G401 (cell line): ENCODE measurements at places on chromosomes 12 and 14. TPM values are rescaled to one million over a fixed set of nuclear protein-coding genes. Genes with fewer than 3 reads are reported as not detected.

EGLN3 gene
- 3.9 and 4.8 TPM in 2 replicates for total RNA-seq

CIROP gene
- total RNA-seq, result not detected in 2 replicates

AQP6 gene
- total RNA-seq, result 0.37 and 1.6 TPM in 2 replicates

VWF gene
- 0.06 and 0.34 TPM in 2 replicates for total RNA-seq

SLC6A15 gene
- total RNA-seq, result 4.7 and 16.9 TPM in 2 replicates

FAM90A1 gene
- total RNA-seq, result not detected in 2 replicates

TAPBPL gene
- total RNA-seq, result 0.25 TPM in 1 of 2 replicates, not detected in the other

RNU4-1 gene
- total RNA-seq, result not detected in 2 replicates

FAM186B gene
- total RNA-seq, result 0.06 TPM in 1 of 2 replicates, not detected in the other

DDX47 gene
- total RNA-seq, result 117 and 172 TPM in 2 replicates

THTPA gene
- 12.9 and 22.2 TPM in 2 replicates for total RNA-seq

CPNE6 gene
- total RNA-seq, result not detected in 2 replicates

RASSF8 gene
- total RNA-seq, result 10.0 and 13.7 TPM in 2 replicates

YLPM1 gene
- 10.4 and 12.2 TPM in 2 replicates for total RNA-seq

SLC7A7 gene
- 27.3 and 28.1 TPM in 2 replicates for total RNA-seq

RD3L gene
- total RNA-seq, result not detected in 2 replicates

ASIC1 gene
- 9.2 and 13.1 TPM in 2 replicates for total RNA-seq

PPM1H gene
- 42.6 and 65.7 TPM in 2 replicates for total RNA-seq

KLHL33 gene
- not detected in 2 replicates for total RNA-seq

MDGA2 gene
- not detected in 2 replicates for total RNA-seq

CIT gene
- total RNA-seq, result 11.3 and 27.2 TPM in 2 replicates

NPAS3 gene
- total RNA-seq, result not detected in 2 replicates

TAS2R7 gene
- total RNA-seq, result not detected in 2 replicates

PDE3A gene
- not detected in 2 replicates for total RNA-seq

GLS2 gene
- 0.12 and 1.2 TPM in 2 replicates for total RNA-seq

WNT5B gene
- total RNA-seq, result 8.0 and 13.5 TPM in 2 replicates

IAPP gene
- not detected in 2 replicates for total RNA-seq

CCDC85C gene
- 20.4 and 25.8 TPM in 2 replicates for total RNA-seq

CLEC12A gene
- total RNA-seq, result not detected in 2 replicates

SMIM41 gene
- total RNA-seq, result not detected in 2 replicates

ATG2B gene
- 5.5 and 6.8 TPM in 2 replicates for total RNA-seq

ING4 gene
- 33.0 and 47.7 TPM in 2 replicates for total RNA-seq

CFAP73 gene
- not detected in 2 replicates for total RNA-seq

TMEM121 gene
- total RNA-seq, result 23.8 and 39.1 TPM in 2 replicates

BDKRB2 gene
- total RNA-seq, result not detected in 2 replicates

RPL6 gene
- total RNA-seq, result 2,428 and 2,919 TPM in 2 replicates

DNAJC22 gene
- total RNA-seq, result 3.2 and 4.1 TPM in 2 replicates

CLEC4C gene
- not detected in 2 replicates for total RNA-seq

ZNF891 gene
- total RNA-seq, result 1.4 and 1.6 TPM in 2 replicates

SYCP3 gene
- total RNA-seq, result not detected in 2 replicates

GPR33 gene
- not detected in 2 replicates for total RNA-seq

NFE2 gene
- total RNA-seq, result 13.7 and 18.5 TPM in 2 replicates

KIF26A gene
- 19.8 and 21.2 TPM in 2 replicates for total RNA-seq

MYF5 gene
- not detected in 2 replicates for total RNA-seq

PLD4 gene
- total RNA-seq, result not detected in 2 replicates

CBLN3 gene
- 0.25 and 0.88 TPM in 2 replicates for total RNA-seq

PIK3C2G gene
- not detected in 2 replicates for total RNA-seq

OR4K2 gene
- not detected in 2 replicates for total RNA-seq

NID2 gene
- not detected in 2 replicates for total RNA-seq

PLEKHD1 gene
- total RNA-seq, result 0.31 TPM in 1 of 2 replicates, not detected in the other

KRT81 gene
- total RNA-seq, result not detected in 2 replicates

CLEC6A gene
- not detected in 2 replicates for total RNA-seq
